ENCODE measurements at places on chromosomes 5 and 9. TPM values are rescaled to one million over a fixed set of nuclear protein-coding genes. Genes with fewer than 3 reads are reported as not detected.

Gene HMGCS1
- total RNA-seq: 149 TPM

Gene PPP2CA
- 163 TPM for total RNA-seq

Gene PCDH1
- total RNA-seq: 136 TPM

Gene C9
- total RNA-seq: 0.44 TPM

Gene RIOK2
- total RNA-seq: 17.5 TPM

Gene LVRN
- total RNA-seq: 0.28 TPM

Gene BASP1
- 79.3 TPM for total RNA-seq

DNA sequence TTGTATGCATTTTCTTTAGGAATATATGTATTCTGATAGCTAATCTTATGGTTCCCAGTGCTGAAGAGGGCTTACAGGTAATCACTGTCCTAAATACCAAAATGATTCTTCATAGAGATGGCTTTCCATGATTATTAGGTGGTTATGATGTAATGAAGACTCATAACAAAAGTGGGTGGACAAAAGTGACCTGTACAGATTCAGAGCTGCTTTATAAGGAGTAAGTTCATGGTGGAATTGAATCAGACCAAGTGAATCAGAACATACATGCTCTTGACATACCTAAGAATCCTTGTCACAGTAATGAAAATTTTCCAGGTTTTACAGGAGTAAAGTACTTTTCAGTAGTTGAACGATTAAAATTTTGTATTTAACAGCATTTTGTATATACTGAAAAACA, 105.6 kb downstream of the NIPBL start:
- H3K27me3 ChIP-seq: no peaks in the 10 kb centered on the region
- H3K4me1 ChIP-seq: no peaks in the 10 kb centered on the region
- no peak overlapping the region for H3K27ac ChIP-seq
- DNase-seq: no peak
- H3K36me3 ChIP-seq: peaks cover 3% of the 10 kb centered on the region

DNA sequence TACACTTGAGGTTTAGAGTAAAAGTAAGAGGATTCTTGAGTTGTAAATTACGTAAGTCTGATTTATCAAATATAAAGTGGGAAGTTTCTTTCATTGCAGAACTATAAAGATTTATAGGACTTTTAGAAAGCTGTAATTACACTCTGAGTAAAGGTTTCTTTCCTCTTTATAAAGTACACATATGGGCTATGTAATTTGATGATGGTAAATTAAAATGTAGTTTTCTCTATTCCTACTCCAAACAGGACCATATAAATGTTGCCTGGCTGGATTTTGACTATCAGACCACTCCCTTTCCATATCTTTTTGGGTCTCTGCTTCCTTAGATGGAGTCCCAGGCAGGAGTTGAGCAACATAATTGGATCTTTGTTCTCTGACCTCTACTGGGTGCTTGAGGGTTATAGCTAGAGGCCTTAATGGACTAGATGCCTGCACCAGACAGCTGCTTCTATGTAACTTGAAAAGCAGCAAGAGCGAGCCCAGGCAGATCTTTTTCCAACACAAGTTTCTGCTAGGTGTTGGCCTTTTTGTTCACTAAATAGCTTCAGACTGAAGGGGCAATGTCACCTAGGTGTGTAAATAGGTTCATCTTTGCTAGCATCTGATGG, 11.4 kb upstream of the TEX48 start:
- H3K4me1 ChIP-seq: peaks cover 8% of the 10 kb centered on the region
- H3K36me3 ChIP-seq: no peaks in the 10 kb centered on the region
- H3K27me3 ChIP-seq: no peaks in the 10 kb centered on the region
- no peak overlapping the region for H3K27ac ChIP-seq

DNA sequence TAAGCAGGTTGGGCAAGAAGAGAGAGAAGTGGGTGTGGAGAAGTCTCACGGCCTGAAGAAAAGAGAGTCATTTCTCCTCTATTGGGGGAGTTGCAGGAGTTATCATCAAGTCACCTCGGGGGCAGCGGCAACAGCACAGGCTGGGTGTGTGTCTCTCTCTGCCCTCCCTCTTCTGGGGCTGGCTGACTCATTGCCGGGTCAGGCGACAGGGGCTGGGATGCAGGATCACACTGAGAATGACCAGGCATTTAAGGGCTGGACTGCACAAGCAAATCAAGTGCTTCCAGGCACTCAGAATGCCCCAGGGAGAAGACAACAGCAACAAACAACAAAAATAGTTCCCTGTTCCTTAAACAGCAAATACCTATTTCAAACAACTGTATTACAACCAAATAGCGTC, 6.3 kb upstream of the EQTN start:
- no peaks in the 10 kb centered on the region for H3K4me1 ChIP-seq
- no peaks in the 10 kb centered on the region for H3K36me3 ChIP-seq
- H3K27ac ChIP-seq: no peak overlapping the region
- no peak overlapping the region for H3K4me3 ChIP-seq
- no peak for DNase-seq

DNA sequence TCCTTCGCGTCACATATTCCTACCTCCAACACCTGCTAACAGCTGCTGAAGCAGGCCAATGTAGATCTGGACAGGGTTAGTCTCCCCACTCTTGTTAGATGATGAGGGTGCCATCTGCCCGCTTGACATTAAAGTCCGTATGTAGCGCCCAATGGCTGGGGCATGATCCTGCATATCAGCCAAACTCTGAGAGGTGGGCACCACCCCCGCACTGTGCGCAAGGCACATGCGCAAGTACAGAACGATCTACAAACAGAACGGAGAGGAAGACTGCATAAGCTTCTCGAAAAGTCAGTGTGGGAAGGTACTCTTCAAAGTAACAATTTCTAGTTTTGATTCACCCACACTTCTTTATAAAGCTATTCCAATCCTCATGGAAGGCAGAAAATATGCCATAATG, 69.8 kb downstream of the ECPAS start:
- DNase-seq: no peak
- no peak overlapping the region for H3K4me3 ChIP-seq
- H3K27me3 ChIP-seq: no peaks in the 10 kb centered on the region
- H3K27ac ChIP-seq: no peak overlapping the region
- peaks cover 11% of the 10 kb centered on the region for H3K4me1 ChIP-seq

DNA sequence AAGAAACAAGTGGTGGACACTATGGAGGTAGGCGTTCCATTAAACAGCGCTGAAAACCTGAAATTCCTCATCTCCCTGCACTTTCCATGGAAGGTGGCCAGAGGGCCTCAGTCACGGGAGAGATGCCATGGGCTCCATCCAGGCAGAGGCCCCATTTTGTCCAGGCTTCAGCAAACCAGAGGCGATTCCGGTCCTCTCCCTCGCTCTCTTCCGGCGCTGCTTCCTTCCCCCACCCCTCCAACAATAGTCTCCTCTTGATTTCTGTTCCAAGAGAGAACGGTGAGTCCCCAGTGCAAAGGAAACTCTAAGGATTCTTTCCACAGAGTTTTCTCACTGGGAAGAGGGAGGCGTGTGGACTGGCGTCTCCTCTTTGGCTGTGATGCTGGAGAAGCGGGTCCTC, 7.5 kb downstream of the ZNF366 start:
- peaks cover 32% of the 10 kb centered on the region for H3K4me1 ChIP-seq
- H3K27ac ChIP-seq: peak overlapping the region; percentile 46
- no peaks in the 10 kb centered on the region for H3K27me3 ChIP-seq
- DNase-seq: peak; percentile 62
- no peaks in the 10 kb centered on the region for H3K36me3 ChIP-seq

GRCh38 chr5:71752441-71753190, 33.5 kb downstream of the CARTPT start:
- H3K27me3 ChIP-seq: peaks cover 2% of the 10 kb centered on the region
- H3K4me3 ChIP-seq: no peak overlapping the region
- H3K36me3 ChIP-seq: no peaks in the 10 kb centered on the region
- peaks cover 1% of the 10 kb centered on the region for H3K4me1 ChIP-seq

- H3K4me3 ChIP-seq: no peak overlapping the region
- H3K27me3 ChIP-seq: no peaks in the 10 kb centered on the region
- H3K27ac ChIP-seq: no peak overlapping the region
Observed at GRCh38 chr5:151497391-151498002, 50.1 kb downstream of the SLC36A1 start.

GRCh38 chr9:90189306-90189705, 453.3 kb downstream of the DIRAS2 start:
- H3K27ac ChIP-seq: no peak overlapping the region
- H3K27me3 ChIP-seq: no peaks in the 10 kb centered on the region
- DNase-seq: no peak
- H3K36me3 ChIP-seq: no peaks in the 10 kb centered on the region
- no peak overlapping the region for H3K4me3 ChIP-seq

DNA sequence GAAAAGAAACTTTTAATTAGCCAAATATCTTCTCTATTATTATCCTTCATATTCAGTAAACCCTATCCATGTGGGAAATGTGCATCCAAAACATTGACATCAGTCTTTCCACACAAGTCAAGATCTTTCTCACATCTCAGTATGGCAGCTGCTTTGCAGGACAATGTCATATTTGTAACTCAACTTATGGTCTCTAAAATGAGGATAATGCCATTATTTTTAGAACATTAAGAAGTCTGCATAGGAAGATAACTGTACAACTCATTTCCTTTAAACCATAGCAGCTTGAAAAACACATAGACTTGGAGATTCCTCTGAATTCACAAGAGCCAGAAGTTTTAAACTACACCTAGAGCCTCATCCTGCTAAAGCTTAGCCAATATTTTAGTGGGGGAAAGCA, 43.7 kb downstream of the MCTP1 start:
- H3K27me3 ChIP-seq: peaks cover 2% of the 10 kb centered on the region
- H3K4me1 ChIP-seq: peaks cover 32% of the 10 kb centered on the region
- peak overlapping the region; percentile 14 for H3K27ac ChIP-seq

DNA sequence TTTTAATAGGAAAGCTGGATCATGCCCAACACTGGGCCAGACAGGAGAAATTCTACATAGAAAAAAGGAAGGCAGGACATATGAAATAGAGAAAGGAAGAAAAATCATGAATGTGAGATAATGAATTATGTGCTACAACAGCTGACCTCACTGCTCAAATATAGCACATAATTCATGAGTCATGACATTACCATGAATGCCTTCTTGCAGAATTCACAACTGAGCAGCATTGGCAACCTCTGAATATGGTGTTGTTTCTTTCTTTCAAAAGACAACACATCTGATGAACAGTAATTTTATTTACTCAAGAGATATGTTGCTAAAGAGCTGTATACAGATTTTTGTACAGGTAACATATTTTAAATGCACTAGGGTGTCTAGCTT, 34.4 kb downstream of the APBA1 start:
- H3K4me3 ChIP-seq: no peak overlapping the region
- H3K4me1 ChIP-seq: peaks cover 9% of the 10 kb centered on the region
- peak; percentile 16 for DNase-seq
- peak overlapping the region; percentile 53 for H3K27ac ChIP-seq
- no peaks in the 10 kb centered on the region for H3K36me3 ChIP-seq

DNA sequence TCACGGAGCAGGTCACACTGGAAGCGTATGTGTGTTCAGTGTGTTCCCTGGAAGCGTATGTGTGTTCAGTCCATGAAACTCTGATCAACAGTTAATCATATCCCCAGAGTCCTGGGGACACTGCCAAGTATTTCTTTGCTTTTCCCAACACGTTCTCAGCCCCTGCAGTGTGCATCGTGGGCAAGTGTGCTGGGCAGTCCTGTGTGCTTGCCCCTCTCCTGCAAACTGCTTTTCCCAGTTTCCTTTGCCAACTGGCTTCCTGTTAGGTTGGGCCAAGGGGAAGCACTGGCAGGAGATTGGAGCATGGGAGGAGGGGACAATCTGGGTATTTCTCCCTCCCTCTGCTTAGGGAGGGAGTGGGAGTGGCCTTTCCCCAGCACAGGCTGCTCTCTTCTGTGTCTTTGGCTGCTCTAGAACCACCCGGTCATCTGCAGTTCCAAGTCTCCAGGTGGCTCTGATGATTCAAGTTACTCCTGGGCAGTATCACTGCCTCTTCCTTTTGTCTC, 36.8 kb upstream of the NEK6 start:
- peak overlapping the region; percentile 10 for H3K27ac ChIP-seq
- no peaks in the 10 kb centered on the region for H3K27me3 ChIP-seq
- no peaks in the 10 kb centered on the region for H3K36me3 ChIP-seq
- peaks cover 47% of the 10 kb centered on the region for H3K4me1 ChIP-seq
- H3K4me3 ChIP-seq: no peak overlapping the region
- DNase-seq: peak; percentile 91

DNA sequence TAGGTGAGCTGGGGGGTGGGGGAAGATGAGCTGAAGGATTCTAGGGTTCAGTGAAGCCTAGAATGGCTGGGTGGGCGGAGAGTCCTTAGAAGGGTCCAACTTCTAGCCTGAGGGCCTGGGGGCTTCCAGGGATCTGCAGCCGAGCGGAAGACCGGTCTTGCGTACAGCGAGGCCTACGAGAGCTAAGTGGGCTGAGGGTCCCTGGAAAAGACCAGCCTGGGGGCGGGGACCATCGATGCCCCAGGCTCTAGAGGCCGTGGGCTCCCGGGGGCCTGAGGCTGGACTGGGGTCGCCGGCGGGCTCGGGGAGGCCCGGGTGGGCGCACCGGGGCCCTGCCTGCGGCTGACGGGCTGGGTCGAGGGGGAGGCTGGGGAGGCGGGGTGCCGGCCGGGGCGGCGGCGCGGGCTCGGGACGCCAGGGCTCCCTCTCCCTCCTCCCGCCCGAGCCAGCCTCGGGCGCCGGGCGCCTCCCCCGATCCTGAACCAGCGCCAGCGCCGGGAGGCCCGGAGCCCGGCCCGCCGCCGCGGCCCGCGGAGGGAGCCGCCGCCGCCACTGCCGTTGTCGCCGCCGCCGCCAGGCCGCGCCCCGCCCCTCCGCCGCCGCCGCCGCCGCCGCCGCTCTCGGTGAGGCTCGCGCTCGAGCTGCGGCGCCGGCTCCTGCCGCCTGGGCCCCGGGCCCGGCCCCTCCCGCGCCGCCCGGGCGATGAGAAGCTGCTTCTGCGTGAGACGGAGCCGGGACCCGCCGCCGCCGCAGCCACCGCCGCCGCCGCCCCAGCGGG, at the start of gene MVB12B:
TSS of gene MVB12B (plus strand) at position 602 of the 778 bp plus-strand sequence. CDS start at position 703, 101 bp downstream.
- peaks cover 4% of the 10 kb centered on the region for H3K4me1 ChIP-seq
- H3K36me3 ChIP-seq: no peaks in the 10 kb centered on the region
- H3K27ac ChIP-seq: peak within 1 kb of the TSS; percentile 41
- peak within 1 kb of the TSS; percentile 53 for H3K4me3 ChIP-seq

DNA sequence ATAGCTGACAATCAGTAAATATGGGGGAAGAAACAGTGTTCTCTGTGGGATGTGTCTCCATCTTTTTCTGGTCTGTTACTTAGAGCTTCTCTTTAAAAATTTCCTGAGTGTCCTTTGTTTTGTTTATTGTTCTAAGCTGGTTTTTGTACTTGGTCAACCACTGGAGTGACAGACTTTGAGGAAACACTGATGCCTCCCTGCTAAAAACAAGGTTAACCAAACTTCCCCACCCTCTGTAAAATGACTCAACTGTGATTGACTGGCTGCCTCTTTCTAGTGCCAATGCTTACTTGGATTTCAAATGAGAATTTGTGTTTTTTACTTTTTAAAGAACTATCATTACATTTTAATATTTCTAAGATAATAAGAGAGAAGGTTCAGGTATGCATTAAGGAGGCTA, 65.1 kb upstream of the SPINK5 start:
- H3K27ac ChIP-seq: no peak overlapping the region
- H3K36me3 ChIP-seq: no peaks in the 10 kb centered on the region
- DNase-seq: no peak
- H3K4me3 ChIP-seq: no peak overlapping the region
- no peaks in the 10 kb centered on the region for H3K4me1 ChIP-seq
- no peaks in the 10 kb centered on the region for H3K27me3 ChIP-seq
